ENCODE measurements at places on chromosomes 3 and 15.

GRCh38 chr15:99006904-99007495 lies 592 bp downstream of the PGPEP1L start:
- DNase-seq, result no peak

DNA sequence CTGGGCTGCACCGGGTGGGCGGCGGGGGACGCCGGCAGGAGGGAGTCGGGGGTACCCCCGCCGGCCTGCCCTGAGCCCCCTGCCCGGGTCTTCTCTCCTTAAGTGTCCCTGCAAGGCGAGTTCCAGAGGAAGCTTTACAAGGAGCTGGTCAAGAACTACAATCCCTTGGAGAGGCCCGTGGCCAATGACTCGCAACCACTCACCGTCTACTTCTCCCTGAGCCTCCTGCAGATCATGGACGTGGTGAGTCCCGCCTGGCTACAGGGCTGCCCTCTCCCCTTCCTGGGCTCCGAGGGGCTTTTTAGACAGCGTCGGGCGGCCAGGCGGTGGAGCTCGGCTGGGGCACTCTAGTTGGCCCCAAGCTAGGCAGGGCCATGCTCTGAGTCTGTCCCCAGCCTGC lies 480 bp downstream of the CHRNA7 start:
- DNase-seq, result no peak

GRCh38 chr3:50588759-50589433 lies 19.6 kb downstream of the HEMK1 start:
- DNase-seq, result no peak

- DNase-seq, result no peak
These were observed 253.8 kb upstream of the RARB start for GRCh38 chr3:25174251-25174650.

GRCh38 chr15:83919319-83919830 lies 265.5 kb downstream of the ADAMTSL3 start:
- DNase-seq, result no peak

GRCh38 chr3:24472358-24472757 lies 22.3 kb downstream of the THRB start:
- DNase-seq, result no peak

DNA sequence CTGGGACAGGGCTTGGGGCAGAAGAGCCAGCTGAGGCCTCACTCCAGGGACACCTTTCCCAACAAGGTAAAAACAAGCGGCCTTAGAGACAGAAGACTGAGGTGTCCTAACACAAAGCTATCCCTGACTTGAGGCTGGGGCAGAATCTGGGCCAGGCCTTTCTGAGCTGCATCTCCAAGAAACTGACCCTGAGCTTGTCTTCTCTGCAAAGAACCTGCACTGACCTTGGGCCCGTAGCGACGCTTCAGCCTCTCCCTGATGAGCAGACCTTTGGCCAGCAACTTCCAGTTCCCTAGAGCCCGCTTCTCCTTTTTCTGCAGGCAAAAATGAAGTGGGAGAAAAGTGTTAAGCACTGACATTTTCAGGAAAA lies 22.2 kb downstream of the TMEM43 start:
- no peak for DNase-seq

DNA sequence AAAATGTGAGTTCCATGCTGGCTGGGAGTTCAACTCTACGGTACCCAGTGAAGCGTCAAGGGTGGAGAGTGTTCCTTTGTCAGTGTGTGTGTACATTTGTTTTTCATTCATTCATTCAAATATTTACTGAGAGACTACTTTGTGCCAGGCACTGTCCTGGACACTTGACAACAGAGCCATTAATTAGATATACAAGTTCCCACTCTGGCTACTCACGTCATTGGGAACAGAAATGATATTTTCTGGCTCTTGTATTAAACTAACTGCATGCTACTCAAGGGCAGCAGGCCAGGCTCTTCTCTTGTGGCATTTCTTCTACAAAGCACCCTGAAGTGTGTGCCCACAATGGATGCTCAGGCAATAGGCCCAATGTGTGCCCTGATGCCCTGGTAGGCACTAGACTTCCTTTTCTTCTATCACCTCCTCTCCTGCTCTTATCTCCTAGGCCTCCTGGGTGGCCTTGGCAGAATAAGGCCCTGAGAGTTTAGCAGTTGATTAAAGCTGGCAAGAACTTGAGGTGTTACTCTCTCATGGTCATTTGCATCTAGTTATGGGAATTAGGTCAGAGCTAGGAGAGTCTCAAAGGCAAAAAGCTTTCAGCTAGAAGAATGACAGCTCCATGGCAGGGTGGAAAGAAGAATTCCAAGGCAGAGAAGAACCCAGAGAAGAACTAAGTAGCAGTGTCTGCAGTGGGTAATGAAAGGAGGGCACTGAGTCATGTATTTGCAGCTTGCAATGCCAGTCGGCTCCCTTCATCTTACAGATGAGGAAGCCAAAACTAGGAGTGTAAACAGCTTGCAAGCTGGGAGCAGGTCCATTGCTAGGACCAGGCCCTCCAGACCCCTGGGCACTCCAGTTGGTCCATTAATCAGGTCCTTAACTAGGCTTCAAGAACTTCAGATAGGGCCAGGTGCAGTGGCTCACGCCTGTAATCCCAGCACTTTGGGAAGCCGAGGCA lies 14.0 kb upstream of the SMAD3 start:
- peak; percentile 18 for DNase-seq

DNA sequence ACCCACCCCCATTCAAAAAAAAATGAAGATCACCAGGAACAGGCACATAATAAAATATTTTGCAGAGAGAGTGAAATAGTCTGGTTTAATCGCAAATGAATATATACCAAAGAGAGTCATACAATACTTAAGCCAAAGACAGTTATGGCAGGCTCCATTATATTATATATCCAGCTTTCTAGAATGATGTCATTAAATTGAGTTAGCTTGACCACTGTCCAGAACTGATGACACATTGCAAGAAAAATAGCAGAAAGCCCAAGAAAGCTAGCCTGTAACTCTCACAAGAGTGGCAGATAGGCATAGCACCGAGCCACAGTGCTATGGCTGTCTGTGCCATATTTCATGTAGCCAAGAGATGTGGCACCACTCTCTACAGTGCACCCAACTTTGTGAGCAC lies 231.9 kb upstream of the SEMA6D start:
- no peak for DNase-seq

- DNase-seq, result no peak
These were observed 103.6 kb downstream of the ALDH1A2 start for GRCh38 chr15:57961919-57962318.

DNA sequence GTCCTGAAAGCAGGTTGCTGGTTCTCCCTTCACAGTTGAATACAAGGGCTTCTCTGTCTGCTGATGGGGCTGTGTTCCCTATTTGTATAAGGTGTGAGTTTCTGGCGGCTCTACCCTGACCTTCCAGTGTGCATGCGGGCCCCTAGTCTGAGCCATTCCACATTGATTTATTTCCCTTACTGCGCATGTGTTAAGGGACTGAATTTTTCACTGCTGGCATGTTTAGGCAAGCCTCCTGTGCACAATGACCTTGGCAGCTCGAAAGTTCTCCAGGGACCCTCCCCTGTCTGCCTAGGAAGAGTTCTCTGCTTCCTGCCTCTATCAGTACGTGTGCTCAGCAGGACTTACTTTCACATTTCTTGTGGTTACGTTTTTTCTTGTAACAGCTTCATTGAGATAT lies 11.4 kb downstream of the TRAK1 start:
- no peak for DNase-seq

DNA sequence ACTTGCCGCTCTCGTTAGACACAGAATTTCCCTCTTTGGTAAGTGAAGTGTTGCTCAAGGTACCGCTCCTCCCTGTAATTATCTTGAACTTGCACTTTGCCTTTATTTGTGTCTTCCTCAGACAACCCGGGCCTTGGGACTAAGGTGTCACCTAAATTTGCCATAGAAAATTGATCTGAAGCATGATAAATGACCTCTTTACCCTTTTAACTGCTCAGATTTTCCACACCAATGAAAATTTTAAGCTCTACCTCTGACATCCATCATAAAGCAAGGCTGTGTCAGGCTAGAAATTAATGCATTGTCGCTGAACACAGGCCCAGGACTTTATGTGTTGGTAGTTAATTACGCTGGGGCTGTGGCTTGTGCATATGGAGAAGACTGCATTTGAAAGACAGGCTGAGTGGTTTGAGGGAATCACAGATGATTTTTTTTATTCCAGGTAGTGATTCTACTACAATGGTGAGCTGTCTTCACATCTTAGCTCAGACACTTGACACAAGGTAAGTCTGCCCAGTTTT lies 199.6 kb upstream of the CHRM5 start:
- no peak for DNase-seq

- no peak for DNase-seq
These were observed 467.4 kb downstream of the GRM7 start for GRCh38 chr3:7328339-7328738.

DNA sequence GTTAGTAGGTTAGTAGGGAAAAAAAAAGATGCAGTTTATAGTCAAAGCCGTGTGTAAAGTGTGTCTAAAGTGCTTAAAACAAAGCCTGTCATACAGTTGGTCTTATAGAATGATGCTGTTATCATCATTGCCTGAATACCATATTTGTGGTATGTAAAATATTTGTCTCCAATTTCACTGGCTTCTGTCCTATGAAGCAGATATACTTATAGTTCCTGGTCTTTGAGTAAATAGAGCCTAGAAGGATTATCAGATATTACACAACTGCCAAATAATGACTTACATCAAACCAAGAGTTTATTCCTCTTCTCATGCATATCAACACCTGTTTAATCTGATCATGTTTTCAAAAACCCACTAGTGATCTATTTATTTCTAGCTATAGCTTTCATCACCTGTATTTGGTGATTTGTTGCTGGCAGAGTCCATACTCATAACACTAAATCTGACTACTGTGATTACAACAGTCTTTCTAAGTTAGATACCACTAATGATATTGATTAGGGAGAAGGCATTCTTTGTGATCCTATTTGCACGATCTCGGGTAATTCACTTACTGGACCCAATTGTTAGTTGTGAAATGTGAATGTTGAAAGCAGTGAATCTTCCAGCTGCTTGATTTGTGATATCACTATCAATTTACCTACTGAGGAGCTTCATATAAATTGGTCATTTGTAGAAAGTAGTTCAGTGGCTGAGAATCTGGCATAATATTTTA lies 413.7 kb downstream of the LPP start:
- DNase-seq, result no peak

- DNase-seq, result no peak
These were observed 312.7 kb upstream of the DPH6 start for GRCh38 chr15:35858707-35859106.

DNA sequence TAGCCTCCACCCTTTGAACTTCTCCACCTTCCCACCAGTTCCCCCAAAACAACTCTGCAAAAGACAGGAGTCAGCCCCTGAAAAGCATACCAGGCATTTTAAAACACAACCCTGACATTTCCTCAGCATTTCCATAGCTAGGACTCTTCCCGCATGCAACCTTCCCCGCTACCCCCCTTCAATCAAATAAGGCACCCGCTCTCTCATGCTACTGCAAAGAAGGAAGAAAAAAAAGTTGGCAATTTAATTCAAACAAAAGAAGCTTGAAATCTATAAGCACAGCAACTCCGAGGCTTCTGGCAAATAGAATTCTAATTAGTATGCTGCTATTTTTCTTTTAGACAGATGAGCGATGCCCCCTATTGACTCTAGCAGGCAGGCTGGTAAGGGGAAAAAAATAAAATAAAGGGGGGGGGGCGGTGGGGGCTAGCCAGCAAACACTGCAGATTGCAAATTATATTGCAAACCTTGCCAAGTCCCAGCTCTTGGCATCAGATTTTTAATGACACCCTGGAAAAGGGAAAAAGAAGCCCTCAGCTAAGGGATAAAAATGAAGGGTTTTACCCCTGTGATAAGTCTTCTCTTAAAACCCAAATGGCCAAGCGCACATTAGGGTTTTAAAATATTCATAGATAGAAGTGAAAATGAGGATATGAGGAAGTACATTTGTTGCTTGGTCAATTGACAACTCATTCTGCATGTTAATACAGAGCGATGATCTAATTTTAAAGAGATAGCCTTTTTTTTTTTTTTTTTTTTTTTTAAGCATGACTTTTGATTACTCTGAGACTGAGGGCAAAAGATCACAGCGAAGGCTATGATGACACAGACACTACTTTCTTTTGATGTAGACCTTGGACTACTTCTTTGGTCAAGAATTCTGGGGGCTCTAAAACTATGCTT lies 255.2 kb downstream of the NR2F2 start:
- no peak for DNase-seq

DNA sequence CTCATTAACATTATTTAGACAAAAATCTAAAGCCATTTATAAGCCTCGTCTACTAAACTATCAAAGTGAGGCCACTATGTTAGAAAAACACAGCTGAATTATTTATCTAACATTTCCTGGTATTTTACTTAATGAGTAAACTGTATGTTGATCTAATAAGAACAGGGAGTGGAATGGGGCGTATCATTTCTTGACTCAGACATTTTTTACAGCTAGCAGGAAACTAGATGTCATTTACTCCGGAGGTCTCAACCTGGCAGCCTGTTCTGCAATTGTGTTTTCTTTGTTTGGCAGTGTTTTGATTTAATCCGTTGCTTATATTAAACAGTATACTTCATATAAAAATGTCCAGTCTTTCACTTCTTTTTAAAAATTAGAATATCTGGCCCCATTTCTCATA lies 79.1 kb upstream of the ABI3BP start:
- no peak for DNase-seq

DNA sequence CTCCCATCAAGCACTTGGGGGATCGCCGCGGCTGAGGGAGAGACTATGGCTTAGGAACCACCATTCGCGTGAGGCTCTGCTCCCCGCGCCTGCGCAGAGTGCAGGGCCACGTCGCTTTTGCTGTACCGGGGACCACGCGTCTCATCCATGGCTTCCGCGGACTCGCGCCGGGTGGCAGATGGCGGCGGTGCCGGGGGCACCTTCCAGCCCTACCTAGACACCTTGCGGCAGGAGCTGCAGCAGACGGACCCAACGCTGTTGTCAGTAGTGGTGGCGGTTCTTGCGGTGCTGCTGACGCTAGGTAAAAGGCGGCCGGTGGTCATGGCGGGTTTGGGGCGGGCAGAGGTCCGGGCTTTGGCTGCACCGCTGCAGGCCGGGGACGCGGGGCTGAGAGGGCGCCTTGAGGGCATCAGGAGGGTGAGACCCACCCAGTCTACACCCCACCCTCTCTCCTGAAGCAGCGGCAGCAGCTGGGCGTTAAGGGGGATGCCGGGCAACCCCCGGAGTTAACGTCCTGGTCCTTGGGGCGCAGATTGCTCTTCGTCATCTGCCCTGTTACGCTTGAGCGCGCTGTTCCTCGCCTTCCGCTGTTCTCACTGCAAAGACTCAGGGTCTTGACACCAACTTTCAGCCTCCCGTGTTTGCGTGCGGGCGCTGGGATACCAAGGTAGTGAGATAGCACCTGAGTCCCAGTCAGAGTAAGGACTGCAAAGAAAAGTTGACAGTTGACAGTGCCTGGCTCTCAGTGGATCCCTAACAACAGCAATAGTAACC lies at the start of gene SRPRB:
Gene SRPRB, plus strand, starts transcription at position 114 of the 774 bp plus-strand sequence. Its CDS starts 34 bp downstream, at position 148.
- DNase-seq, result peak; percentile 95

GRCh38 chr3:149603126-149604074 lies 54.4 kb downstream of the WWTR1 start:
- DNase-seq, result no peak

GRCh38 chr3:19881036-19881435 lies 53.0 kb downstream of the EFHB start:
- DNase-seq, result no peak

All from NCI-H1092 (cell line).